Mesendoderm (in vitro differentiated cells): ENCODE measurements at places on chromosomes 7 and 10.
A peak's percentile ranks its signal among the peaks of the same experiment; 100 is the strongest.

DNA sequence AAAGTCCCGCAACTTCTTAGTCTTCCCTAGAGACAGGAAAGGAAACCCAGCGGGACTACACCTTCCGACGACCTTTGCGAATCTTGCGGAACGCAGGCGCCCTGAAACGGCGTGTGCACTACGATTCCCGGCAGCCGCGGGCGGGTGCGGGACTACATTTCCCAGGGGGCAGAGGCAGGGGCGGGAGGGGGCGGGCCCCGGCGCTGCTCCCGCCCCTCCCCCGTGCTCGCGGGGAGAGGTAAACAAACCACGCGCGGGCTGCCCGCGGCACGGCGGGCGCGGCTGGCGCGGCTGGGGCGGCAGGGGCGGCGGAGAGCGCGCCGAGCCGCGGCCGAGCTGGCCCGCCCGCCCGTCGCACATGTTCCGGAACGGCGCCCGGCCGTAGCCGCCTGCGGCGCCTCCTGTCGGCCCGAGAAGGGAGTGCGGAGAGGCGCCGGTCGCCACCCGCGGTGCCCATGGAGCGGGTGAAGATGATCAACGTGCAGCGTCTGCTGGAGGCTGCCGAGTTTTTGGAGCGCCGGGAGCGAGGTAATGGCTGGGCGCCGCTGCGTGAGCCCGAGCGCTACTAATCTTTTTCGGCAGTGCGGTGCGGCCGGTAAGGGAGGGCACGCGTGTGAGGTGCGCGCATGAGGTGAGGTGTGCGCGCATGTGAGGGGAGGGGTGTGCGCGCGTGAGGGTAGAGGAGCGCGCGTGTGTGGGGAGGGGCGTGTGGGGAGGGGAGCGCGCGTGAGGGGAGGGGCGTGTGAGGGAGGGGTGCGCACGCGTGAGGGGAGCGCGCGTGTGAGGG, 18.5 kb downstream of the MXI1 start:
- peak; percentile 99 for DNase-seq

- no peak for DNase-seq
Measured at GRCh38 chr10:103553743-103554487, 60.4 kb downstream of the NEURL1 start.

DNA sequence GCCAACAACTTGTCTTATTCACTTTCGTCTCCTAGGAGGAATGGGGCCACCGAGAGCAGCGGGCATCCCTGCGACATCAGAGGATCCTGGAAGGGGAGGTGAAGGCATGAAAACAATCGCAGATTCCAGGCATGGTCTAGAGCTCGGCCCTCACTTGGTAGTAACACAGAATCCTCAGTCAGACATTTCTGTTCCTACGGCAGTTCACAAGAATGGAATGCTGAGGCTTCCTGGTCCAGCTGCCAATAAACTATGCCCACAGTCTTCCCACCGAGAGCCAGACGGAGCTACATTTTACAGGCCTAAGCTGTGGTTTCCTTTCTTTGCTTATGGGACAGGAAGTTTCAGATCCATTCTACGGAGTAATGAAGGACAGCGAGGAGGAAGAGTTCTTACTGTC, 75.8 kb downstream of the OR13A1 start:
- DNase-seq, result no peak

GRCh38 chr7:52928591-52928990, 106.8 kb upstream of the POM121L12 start:
- no peak for DNase-seq

GRCh38 chr7:55827577-55827976, 35.0 kb downstream of the SEPTIN14 start:
- DNase-seq, result no peak

DNA sequence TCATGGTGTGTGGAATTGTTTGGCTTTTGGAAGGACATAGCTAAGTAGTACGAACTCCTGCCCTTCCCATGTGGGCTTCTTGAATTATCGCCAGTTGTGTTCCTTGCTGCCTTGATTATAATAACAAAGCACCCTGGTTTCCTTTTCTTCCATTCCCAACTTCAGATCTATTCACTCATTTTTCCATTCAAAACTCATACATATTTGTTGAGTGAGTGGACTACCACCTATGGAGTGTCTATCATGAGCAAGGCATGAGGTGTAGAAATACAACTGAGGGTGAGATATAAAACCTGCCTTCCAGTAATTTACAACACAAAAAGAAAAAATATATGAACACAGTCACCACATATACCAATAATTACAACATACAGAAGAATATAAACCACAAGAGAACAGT, 4.9 kb upstream of the COL17A1 start:
- DNase-seq, result no peak

DNA sequence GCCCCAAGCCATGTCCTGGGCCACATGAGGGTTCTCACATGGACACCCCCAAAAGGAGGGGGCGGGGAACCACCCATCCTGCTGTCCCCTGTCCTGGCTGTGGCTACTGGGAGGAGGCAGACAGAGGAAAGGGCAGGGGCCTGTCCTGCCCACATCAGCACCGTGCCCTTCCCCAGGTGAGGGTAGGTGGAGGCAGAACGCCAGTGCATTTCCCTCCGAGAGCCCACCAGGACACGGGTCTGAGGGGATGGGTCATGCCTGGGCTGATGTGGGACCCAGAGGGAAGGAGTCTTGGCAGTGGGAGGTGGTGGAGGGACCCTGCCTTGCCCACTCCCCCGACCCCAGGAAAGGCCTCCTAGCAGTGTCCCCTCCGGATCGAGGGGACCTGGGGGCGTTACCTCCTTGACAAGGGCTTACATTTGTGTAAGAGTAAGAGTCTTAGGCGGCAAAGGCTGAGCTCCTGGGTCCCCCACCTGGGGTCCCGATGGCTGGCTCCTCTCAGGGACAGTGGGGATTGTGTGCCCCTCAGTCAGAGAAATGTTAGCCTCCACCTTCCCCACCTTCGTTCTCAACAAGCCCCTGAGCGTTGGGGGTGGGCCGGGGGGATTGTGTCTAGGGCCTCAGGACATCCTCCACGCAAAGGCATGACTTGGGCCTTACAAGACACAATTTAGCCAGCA, 6.1 kb downstream of the CRYGN start:
- DNase-seq, result no peak

DNA sequence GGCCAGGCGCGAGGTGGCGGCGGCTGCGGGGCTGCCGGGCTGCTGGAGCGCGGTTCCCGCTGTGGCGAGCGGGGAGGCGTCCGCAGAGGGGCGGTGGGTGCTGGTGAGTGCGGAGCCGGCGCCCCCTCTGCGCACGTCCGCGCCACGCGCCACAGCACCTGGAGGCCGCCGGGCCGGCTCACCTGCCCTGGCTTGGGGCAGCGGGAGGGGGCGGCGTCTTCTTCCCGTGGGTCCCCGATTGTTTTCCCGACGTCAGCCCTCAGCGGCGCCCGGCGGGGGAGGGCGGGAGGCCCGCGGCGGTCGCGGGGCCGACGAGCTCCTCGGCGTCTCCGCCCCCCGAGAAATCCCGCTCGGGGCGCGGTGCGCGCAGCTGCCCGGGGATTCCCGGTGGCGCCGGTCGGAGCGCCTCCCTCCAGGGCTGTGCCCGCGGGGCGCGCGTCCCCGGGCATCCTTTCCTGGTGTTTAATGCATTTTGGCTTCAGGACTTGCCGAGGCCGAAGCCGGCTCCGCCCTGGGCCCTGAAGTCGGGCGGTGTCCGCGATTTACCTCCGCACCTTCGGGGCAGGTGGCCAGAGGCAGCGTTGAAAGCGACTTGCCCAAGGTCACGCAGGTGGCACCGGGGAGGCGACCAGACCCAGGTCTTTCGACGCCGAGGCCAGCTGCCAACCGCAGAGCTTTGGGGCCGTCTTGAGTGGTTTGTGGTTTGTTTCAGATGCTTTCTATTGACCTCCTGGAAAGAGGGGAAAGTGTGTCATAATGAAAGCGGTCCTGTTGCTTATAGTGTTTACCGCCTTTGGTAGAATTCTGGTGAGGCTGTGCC, 561 bp downstream of the PLEKHA1 start:
- DNase-seq, result peak; percentile 62

GRCh38 chr10:77333610-77334340, 303.8 kb downstream of the KCNMA1 start:
- no peak for DNase-seq

- peak; percentile 28 for DNase-seq
Measured at GRCh38 chr7:24741679-24742505, 15.4 kb downstream of the GSDME start.

- no peak for DNase-seq
Measured at GRCh38 chr10:127302343-127302742, 106.0 kb upstream of the INSYN2A start.

GRCh38 chr7:116576350-116577319, 51.8 kb downstream of the CAV1 start:
- DNase-seq, result no peak

DNA sequence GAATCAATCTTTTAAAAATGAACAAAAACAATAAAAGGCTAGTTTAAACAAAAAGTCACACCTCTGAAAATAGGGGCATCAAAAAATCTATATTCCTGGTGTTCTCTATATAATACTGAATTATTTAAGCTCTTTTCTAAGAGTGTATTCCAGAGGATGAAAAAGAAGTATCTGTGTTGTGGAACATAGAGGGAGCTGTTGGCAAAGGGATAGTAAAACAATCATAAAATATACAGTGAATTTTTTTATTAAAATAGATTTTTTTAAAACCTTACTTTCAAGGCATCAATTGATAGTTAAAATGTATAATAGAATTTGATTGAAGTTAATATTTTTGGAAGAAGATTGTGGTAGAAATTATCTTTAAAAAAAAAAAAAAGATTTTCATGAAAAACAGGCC, 1409.1 kb upstream of the CELF2 start:
- peak; percentile 18 for DNase-seq

DNA sequence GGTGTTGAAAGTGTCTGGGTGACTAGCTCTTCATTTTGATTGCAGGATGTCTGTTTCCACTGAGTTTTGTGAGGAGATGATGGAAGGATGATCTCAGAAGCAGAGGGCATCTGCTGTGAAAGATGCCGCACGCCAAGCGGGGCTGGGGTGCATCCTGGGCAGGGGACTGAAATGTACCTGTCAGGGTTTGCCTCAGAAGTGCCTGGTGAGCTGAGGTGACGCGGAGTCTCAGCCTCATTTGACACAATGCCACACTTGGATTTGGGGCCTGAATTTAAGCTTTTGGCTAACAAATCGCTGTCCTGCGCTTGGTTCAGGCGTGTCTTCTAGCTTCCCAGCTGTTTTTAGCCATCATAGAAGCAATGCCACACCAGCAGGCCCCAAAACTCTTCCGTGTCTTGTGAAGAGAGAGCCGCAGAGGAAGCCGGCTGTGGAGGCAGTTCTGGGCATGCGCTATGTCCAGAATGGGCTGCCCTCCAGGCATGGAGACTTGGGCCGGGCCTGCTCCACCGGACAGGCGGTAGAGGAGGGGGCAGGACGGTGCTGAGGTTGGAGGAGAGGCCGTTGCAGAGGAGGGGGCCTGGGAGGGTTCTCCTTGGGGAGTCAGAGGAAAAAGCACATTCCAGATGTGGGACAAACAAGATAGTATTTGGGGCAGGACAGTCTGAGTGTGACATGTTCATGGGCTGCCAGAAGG, 31.2 kb downstream of the WDR86 start:
- no peak for DNase-seq

DNA sequence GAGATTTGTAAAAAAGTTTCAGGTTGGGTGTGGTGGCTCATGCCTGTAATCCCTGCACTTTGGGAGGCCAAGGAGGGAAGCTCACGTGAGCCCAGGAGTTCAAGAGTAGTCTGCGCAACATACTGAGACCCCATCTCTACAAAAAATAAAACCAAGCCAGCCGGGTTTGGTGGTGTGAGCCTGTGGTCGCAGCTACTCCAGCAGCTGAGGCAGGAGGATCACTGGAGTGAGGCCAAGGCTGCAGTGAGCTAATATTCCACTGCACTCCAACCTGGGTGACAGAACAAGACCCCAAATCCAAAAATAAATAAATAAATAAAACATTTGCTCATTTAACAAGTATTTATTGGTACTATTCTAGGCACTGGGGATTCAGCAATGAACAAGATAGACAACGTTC, 1.5 kb upstream of the CHCHD1 start:
- DNase-seq, result no peak

GRCh38 chr7:156031679-156032478, 219.6 kb upstream of the SHH start:
- no peak for DNase-seq

DNA sequence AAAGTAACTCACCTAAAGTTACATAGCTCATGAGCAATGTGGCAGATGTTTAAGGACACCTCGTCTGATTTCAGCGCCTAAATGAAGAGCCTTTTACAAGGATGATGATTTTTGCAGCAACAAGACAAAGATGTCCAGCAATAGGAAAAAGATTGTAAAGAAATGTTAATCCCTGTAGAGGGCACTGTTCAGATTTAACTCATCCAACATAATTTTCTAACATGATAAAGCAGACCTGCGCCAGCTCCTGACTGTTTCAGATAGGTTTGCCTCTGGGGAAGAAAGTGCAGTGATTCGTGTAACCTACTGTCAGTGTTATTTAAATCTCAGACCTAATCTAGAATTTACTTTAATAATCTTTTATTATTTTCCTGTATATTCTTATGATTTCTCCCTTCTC, 595.2 kb downstream of the AUTS2 start:
- no peak for DNase-seq

GRCh38 chr10:126016156-126016805, 119.9 kb downstream of the FANK1 start:
- DNase-seq, result no peak

- DNase-seq, result no peak
Measured at GRCh38 chr7:45971661-45972175, 50.6 kb upstream of the IGFBP3 start.

- DNase-seq, result peak; percentile 37
Measured at GRCh38 chr7:100825751-100826513, 1.4 kb downstream of the EPHB4 start.

- no peak for DNase-seq
Measured at GRCh38 chr10:133464582-133465031, 10.9 kb downstream of the SCART1 start.

DNA sequence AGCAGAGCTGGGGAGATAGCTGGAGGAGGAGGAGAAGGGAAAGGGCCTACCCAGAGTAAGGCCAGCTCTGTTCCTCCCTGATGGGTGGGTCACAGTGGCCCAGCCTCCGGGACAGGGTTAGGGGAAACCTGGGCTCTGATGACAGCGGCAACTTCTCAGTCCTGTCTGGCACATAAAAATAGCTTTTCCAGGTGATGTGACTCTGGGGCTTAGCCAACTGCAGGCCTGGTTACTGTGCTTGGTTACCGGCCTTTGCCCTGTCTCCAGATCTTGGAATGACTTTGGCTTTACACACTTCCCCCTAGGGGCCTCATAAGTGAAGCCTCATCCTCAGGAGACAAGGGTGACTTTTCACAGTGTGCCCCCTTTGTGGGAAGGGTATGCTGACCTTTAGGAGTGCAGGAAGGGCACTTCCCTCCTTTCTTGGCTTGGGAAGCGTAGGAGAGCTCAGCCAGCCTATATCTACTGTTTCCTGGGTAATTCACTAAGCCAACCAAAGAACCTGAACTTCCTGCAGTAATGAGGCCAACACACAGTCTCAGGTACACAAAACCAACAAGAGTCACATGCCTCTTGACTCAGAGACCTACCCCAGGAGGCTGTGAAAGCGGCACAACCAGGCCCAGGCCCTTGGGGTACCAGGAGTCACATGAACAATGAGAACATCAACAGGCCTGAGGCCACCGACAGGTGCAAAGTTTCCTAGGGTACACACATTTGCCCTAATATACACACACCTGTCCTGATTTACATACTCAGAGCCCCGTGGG, 11.7 kb upstream of the HILPDA start:
- no peak for DNase-seq
